Activated CD4-positive, alpha-beta T cell treated with anti-CD3 and anti-CD28 coated beads, Interleukin-2, amount 10 ng/mL, durations not matched to agents 7 days and 5 days (primary cell): ENCODE measurements at places on chromosomes 5 and 9. TPM values are rescaled to one million over a fixed set of nuclear protein-coding genes. Genes with fewer than 3 reads are reported as not detected.

The MLANA gene
- not detected for total RNA-seq

The ECM2 gene
- total RNA-seq = not detected

The UNC5A gene
- total RNA-seq = not detected

The TERT gene
- 3.4 TPM for total RNA-seq

The MEIKIN gene
- not detected for total RNA-seq

The ANKRD34B gene
- total RNA-seq = not detected

The LCNL1 gene
- 0.67 TPM for total RNA-seq

The MAST4 gene
- 25.8 TPM for total RNA-seq

The PLAC8L1 gene
- total RNA-seq = 0.48 TPM

GRCh38 chr9:135797507-135798262, 95.7 kb downstream of the KCNT1 start:
- DNase-seq = no peak

GRCh38 chr5:97229688-97230285, 46.7 kb upstream of the RIOK2 start:
- no peak for DNase-seq

DNA sequence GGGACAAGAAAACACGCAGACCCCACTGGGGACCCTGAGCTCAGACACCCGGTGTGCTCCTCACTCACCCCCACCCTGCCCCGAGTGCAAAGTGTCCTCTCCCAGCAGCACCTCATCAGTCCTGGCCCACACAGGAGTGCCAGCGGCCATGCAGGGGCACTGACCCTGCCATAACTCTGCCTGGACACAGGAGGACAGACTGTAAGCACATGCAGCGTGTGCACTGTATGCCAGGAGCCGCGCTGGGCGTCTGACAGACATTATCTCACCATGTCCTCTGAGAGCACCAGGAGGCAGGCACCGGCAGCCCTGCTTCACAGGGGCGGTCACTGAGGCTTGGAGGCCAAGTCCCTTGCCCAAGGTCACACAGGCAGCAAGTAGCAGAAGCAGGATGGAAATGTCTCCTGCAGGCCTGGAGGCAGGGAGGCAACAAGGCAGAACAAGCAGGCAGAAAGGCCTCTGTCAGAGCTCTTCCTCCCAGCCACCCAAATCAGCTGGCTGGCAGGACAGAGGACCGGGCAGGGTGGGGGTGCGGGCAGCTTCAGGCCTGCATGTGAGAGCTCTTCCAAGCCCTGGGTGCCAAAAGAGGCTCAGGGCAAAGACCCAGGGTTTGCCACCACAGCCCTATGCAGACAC, 8.4 kb downstream of the EEIG1 start:
- no peak for DNase-seq

GRCh38 chr5:94239266-94239665, 379.1 kb downstream of the KIAA0825 start:
- DNase-seq = no peak

- no peak for DNase-seq
Measured at GRCh38 chr9:93060746-93061259, 2.3 kb downstream of the SUSD3 start.

DNA sequence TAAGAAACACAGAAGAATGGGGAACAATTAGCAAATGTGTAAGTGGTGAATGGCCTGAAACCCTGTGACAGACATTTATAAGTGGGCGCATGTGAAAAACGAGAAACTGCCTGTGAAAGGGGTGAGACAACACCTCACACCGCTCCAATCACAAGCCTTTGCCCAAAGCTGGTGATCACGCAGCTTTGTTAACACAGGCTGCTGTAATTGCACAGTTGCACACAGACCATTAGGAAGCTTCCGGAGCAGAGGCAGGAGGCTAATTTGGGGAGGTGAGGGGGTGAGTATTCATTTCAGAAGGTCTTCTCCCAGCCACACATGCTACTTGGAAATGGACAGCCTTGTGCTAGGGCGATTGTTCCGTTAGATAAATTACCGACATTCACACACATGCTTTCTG, 294.0 kb downstream of the MED10 start:
- no peak for DNase-seq

GRCh38 chr5:95803271-95804148, 19.0 kb downstream of the GLRX start:
- DNase-seq = no peak

GRCh38 chr5:32319392-32319791, 6.7 kb upstream of the MTMR12 start:
- DNase-seq = no peak

GRCh38 chr5:170092455-170093101, 13.1 kb upstream of the FOXI1 start:
- no peak for DNase-seq

- DNase-seq = no peak
Measured at GRCh38 chr5:37665272-37665671, 174.6 kb downstream of the GDNF start.

DNA sequence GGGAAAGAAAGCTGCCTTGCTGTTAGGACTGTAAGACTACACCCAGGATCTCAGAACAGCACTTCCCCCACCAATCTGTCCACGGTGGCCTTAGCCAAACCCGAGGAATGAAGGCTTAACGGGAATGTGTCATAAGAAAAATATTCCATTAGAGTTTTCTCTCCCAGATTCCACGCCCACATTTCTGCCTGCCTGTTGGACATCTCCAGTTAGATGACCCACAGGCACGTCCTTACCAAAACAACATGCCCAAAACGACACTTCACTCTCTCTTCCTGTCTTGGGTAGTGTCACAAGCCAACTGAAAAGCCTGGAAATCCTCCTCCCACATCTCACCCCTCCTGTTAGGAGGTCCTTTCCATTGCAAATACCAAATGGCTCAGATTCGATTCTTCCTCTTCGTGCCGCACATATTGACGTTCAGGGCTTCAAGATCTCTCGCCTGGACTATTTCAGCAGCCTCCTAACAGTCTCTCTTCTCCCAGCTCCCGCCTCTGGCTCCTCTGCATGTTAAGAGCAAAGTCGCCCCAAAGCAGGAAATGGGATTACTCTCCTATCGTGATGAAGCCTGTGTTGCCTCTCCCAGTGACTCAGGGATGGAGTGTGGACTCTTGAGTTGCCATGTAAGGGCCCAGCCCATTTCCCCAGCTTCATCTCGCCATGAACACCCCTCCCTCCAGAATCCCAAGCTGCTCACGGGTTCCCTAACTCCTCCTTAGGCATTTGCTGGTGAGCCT, 159.3 kb downstream of the NR3C1 start:
- DNase-seq = no peak

- no peak for DNase-seq
Measured at GRCh38 chr9:134318941-134319305, 7.3 kb upstream of the RXRA start.

- no peak for DNase-seq
Measured at GRCh38 chr5:102450313-102450990, 48.3 kb downstream of the SLCO6A1 start.

DNA sequence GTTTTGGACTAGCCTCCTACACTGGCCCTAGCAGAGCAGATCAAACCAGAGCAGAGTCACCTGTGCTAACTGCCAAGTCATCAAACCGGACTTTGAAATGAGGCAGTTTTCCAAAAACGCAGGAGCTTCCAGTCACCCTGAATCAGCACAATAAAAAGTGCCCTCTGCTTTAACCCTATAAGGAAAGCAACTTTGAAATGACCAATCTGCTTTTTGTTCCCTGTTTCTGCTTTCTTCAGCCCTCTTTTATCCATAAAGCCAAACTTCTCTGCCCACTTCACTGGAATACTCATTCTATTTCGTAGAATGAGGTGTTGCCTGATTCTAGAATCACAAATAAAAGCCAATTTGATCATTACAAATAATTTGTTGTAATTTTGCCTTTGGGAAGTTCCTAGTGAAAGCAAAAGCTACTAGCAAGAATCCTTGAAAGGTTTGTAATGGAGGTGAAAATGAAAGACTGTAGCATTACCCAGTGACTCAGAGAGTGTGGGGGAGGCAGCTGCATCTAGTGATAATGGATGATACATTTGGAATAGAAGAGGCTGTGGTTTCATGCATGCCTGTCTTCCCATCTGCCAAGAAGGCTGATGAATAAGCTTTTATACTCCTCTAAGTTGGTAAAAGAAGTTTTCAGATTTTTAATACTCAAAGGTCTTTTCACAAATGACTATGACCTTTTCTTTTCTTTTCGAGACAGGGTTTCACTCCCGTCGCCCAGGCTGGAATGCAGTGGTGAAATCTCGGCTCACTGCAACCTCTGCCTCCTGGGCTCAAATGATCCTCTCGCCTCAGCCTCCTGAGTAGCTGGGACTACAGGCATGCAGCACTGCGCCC, 14.9 kb downstream of the SPAAR start:
- DNase-seq = no peak

DNA sequence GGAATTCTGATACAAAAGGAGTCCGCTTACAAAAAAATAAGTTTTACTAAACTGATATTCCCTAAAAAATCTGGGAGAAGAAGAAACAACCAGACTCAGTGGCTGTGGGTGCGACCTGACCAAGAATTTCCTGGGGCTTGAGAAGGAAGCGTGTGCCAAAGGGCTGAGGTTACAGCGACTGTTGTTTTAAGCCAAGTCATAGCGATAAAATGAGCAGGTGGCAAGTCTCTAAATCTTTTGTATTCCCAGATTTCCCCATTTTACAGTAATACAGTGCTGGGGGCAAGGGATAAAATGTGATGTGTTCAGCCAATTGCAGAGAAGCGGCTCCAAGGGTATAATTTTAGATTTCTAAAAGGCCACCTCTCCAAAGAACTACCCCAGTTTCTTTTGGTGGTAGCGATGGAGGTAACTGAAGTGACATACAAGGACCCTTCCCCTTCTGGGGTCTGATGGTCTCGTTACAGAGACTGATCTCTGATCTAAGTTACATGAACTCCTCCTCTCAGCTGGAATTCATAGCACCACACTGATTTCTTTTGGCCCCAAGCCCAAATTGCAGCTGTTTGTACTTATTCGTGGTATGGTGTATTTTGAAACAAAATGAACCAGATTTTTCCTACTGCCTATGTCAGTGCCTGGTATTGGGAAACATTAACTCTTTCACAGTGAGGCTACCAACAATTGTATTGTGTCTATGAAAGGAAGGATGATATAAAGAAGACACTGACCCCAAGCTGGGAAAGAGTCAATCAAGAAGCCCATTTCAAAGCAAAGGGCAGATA, 41.6 kb downstream of the LPAR1 start:
- no peak for DNase-seq
